AG09309 (cell line): ENCODE measurements at places on chromosomes 4 and X.
A peak's percentile ranks its signal among the peaks of the same experiment; 100 is the strongest.

DNA sequence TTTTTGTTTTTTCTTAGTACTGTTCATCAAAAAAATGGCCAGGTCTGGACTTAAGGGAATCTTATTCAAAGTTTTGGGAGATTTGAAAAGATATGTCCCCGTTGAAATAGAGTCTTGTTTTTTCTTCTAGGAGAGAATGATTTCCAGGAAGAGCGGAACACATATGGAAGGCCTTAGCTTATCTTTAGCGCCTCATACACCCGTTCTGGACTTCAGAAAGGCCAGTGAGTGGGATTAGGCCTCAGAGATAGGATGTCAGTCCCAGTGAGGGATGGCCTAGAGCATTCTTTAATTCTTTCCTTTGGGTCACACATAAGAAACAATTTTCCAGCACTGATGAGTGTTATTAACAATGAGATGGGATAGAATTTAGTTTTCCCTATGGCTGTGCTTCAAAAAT lies 54.5 kb upstream of the HAND2 start:
- no peak for DNase-seq

DNA sequence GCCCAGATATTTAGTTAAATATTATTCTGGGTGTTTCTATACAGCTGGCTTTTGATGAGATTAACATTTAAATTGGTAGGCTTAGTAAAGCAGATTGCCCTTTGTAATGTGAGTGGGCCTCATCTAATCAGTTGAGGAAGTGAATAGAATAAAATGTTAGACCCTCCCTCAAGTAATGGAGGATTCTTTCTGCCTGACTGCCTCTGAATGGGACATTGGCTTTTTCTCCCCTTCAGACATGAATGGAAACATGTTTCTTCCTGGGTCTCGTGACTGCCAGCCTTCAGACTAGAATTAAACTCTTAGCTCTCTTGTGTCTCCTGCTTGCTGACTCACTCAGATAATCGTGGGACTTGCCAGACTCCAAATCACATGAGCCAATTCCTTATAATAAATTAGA lies 266.7 kb downstream of the INPP4B start:
- DNase-seq: no peak

DNA sequence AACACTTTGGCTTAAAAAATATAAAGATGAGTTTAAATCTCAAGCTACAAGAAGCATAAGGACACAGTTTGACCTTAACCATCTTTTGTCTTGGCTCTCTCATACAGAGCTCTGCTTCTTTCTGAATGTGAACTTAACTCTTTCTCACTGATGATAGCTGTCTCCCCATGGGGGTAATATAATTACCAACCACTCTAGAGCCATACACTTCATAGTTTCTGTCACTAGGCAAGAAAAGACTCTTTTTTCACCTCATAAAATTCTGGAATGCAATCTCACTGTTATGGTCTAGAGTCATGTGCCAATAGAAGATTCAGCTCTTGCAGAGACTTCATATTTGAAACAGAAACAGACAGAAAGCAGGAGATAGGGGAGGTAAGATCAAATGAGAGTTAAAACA lies 481.7 kb upstream of the AGA start:
- DNase-seq: no peak

DNA sequence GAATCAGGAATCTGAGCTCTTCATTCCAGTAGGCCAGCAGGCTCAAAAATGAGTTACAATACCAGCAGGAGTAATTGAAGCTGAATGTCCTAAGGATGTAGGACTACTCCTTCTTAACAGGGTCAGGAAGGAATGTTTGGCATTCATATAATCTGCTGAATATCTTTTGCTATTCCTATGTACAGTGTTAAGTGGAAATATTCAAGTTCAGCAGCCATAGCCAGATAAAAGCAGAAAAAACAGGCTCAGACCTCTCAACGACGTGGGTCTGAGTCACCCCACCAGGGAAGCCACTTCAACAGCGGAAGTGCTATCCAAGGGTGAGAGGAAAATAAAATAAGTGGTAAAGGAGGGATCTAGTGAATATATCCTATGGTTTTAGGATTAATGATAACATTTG lies 577.0 kb downstream of the SPOCK3 start:
- DNase-seq: no peak

- no peak for DNase-seq
Observed at GRCh38 chrX:147749308-147749707, 162.4 kb upstream of the FMR1 start.

DNA sequence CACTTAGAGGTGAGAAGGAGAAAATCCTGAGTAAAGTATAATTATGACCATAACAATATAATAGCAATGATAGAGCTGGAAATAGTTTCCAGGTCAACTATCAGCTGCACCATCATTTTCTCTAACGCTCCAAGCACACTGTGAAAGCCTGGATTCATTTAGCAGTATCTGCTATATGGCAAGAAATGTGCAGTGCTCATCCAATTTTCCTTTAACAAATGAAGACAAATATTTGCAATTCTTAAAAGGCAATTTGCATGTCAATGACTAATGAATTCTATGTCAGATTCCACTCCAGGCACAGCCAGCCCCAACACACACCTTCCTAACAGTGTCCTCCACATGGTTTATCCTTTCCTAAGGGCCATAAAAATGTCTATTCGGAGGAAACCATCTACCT lies 12.7 kb downstream of the PRSS12 start:
- DNase-seq: no peak

GRCh38 chrX:35919536-35920309 lies at the start of gene CFAP47:
TSS of gene CFAP47 (plus strand) at chrX:35919734. CDS start at chrX:35919800, 66 bp downstream.
- no peak for DNase-seq

DNA sequence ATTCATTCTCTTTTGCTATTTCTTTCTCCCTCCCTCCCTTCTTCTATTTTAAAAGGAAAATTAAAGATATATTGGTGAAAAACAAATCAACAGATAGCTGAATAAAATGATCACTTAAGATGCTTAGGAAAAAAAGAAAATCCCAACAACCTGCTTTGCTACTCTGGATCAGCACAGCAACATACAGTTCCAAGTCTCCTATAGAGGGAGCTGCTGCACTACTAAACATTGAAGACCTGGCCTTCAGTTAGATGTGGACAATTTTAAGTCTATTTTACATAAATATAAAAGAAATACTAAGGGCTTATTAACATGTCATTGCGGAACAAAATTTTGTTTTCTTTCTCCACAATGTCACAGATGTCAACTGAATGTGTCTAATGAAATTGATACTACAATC lies 226.4 kb downstream of the MAGEB5 start:
- no peak for DNase-seq

GRCh38 chr4:7328162-7328912 lies 106.4 kb downstream of the PSAPL1 start:
- DNase-seq: no peak

DNA sequence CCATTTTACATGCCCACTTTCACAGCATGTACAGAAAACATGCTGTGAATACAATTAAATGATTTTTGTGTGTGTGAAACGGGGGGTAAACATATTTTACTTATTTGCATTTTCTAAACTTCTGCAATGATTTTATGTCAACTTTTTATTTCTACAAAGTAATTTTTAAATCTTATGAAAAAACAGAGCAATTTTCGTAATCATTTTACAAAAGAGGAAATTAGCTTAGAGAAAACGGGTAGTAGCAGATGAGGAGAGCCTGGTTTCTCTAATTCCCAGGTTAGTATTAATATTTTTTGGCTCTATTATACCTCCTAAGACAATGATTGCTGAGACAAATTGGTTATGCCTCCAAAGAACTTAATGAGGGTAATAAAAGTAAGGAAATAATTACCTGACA lies 3.2 kb downstream of the TKTL2 start:
- no peak for DNase-seq

- DNase-seq: no peak
Observed at GRCh38 chrX:104641176-104641575, 75.2 kb downstream of the IL1RAPL2 start.

GRCh38 chr4:143411527-143412419 lies 75.1 kb downstream of the GAB1 start:
- no peak for DNase-seq

- DNase-seq: no peak
Observed at GRCh38 chr4:158018221-158018830, 154.5 kb downstream of the GASK1B start.

DNA sequence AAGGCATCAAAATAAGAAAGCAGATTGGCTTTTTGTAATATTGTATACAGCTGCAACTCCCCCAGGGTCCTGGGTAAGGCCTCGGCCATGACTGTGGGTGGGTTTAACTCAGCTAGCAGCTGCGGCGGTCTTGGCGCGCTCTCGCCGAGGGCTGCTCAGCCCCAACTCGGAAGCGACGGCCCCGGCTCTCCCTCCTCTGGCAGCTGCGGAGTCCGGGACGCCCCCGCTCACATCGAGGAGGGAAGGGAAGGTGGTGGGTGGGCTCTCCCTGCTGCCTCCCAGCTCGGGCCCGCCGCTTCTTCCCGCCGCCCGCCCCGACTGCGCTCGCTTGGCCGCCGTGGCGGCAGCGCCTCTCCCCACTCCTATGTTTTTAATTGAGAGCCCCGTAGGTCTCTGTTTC lies 51.2 kb downstream of the GPR50 start:
- DNase-seq: no peak

- DNase-seq: peak; percentile 33
Observed at GRCh38 chrX:14673764-14674163, 144.4 kb downstream of the GLRA2 start.

DNA sequence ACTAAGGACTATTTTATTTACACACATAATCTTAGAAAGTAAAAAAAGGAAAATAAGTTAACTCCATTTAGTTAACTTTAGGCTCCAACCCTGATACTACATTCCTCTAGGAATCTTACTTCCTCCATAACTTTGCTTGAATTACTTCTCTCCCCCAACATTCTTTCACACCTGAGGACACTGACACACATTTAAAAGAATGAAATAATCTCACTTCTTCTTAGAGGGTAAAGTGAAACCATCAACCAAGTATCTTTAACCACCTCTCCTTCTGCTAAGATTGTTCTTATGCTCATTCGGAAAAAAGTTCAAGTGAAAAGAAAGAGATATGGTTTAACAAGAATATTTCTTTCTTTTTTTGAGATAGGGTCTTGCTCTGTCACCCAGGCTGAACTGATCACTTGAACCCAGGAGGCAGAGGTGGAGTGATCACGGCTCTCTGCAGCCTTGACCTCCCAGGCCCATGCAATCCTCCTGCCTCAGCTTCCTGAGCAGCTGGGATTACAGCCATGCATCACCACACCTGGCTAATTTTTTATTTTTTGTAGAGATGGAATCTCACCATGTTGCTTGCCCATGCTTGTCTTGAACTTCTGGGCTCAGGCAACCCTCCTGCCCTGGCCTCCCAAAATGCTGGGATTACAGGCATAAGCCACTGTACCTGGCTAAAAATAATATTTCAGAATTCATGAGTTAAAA lies 28.5 kb downstream of the SLC25A4 start:
- no peak for DNase-seq

DNA sequence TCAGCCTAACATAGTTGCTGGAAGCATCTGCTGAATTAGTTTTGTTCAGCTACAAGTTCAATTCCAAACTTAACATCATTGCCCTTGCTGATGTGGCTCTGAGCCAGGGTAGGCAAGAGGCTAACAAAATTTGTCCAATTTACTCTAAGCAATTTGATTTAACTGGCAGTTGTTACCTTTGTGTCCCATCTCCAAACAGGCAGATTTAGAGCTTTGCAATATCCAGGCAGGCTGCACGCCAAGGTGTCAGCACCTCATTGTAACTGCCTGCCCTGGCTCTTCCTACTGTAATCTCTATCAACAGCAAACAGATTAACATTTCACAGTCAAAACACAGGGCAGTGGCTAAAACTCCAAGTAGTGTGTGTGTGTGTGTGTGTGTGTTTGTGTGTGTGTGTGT lies 2070.6 kb downstream of the PCDH7 start:
- no peak for DNase-seq

DNA sequence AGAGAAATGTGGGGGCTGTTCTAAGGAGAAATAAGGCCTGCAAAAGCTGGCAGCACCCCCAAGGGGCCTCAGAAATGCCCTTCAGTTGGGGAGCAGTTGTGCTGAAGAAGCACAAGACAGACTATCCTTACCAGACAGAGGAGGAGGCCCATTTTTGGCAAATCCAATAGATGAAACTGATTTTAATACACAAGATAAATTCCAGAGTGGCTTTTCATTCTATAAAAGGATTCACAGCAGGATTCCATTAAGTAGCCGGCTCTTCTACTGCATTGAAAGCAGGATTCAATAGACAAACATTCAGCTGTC lies 8.1 kb downstream of the SEPTIN6 start:
- no peak for DNase-seq

DNA sequence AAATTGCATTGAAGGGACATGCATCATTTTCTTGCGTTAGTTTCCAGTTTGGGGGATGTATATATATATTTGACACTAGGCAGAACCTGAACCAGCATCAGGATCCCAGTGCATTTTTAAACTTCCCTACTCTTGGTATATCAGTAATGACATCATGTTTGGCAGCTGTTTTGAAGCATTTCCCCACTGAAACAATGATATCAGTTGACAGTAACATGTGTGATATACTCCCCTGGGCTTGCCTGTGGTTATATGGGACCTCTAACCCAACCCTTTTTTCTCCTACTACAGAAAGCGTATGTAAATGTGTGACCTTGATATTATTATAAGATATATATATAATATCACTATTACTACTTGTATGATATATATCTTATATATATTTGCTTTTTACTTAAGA lies 225.9 kb upstream of the CASK start:
- no peak for DNase-seq

GRCh38 chrX:18617407-18617750 lies 54.5 kb downstream of the RS1 start:
- DNase-seq: no peak

DNA sequence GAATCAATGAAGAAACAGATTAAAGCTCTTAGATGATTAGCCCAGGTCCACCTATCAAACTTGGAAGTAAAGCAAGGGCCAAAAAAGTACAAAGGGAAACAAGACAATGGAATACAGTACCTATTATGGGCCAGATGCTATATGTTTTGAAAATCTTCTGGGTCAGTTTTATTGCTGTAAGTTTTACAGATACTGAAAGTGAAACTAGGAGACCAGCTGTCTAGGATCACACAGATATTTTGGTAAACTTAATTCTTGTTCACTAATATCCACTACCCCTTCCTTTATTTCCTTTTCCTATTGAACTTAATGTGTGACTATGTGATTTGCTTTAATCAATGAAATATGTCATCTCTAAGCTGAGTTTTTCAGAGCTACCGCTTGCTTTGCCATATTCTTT lies 505.4 kb upstream of the PITX2 start:
- no peak for DNase-seq

DNA sequence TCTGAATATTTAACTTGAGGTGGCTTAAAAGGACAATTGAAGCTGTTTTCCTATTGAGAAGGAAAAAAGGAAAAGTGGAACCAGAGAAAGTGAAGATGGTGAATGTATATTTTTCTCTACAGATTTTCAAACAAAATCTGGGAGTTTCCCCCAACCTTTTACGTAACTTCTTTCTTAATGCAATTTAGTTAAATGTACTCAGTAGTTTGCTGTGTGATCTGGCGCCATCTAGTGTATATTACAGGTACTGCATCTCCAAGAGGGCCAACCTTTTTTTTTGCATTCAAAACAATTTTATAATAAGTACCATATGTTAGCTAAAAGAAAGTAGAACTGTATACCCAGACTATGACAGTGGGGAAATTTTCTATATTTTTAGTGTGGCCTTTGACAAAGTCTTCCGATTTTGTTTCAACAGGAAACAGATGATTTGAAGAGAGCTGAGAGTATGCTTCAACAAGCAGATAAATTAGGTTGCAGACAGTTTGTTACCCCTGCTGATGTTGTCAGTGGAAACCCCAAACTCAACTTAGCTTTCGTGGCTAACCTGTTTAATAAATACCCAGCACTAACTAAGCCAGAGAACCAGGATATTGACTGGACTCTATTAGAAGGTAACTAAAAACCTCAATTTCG lies 82.0 kb downstream of the PLS3 start:
- peak; percentile 48 for DNase-seq
